Occipital lobe (tissue), 3 donors: ENCODE measurements at places on chromosomes 5 and 9.

GRCh38 chr5:98927242-98927988, 1.4 kb downstream of the CHD1 start:
- peak; percentile 2 for DNase-seq

GRCh38 chr9:70352802-70353201, 61.7 kb downstream of the KLF9 start:
- no peak for DNase-seq

DNA sequence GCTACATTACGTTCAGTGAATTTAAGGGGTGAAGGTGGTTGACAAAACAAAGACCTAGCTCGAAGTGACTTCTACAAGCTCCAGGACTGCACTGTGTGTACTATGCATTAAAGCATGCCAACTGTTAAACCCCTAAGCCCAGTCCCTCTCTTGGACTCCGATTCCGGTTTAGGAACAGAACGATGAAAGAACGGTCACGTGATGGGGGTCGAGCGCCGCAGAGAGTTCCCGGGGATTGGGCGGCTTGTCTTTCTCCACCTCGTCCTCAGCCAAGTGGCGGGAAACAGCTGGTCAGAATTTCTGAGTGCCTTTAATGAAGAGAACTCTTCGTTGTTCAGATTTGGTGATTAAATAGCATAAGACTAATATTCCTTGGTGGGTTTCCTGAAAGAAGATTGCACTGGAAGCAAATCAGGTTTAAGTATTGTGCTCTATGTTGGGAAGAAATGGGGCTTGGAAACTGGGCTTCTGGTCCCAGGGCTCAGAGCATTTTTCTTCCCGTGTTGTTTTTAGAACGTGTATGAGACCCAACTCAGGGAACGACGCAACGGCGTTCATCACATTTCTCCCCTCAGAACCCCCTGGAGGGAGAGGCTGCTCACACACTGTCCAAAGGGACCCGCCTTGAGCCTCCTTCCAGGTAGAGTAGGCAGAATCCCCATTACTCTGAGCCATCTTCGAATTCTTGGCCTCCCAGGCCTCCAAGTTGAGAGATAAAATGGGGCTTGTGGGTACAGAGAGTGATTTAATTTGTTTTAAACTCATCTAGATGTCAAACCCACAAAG, 25.3 kb downstream of the IRX2 start:
- no peak for DNase-seq

- DNase-seq, result no peak
Measured at GRCh38 chr5:151148583-151148982, 9.0 kb downstream of the ANXA6 start.

GRCh38 chr5:124683917-124684555, 62.4 kb downstream of the ZNF608 start:
- DNase-seq, result no peak

GRCh38 chr5:4387290-4387689, 752.8 kb upstream of the ADAMTS16 start:
- DNase-seq, result no peak

- no peak for DNase-seq
Measured at GRCh38 chr5:108315829-108316228, 66.1 kb downstream of the FBXL17 start.

DNA sequence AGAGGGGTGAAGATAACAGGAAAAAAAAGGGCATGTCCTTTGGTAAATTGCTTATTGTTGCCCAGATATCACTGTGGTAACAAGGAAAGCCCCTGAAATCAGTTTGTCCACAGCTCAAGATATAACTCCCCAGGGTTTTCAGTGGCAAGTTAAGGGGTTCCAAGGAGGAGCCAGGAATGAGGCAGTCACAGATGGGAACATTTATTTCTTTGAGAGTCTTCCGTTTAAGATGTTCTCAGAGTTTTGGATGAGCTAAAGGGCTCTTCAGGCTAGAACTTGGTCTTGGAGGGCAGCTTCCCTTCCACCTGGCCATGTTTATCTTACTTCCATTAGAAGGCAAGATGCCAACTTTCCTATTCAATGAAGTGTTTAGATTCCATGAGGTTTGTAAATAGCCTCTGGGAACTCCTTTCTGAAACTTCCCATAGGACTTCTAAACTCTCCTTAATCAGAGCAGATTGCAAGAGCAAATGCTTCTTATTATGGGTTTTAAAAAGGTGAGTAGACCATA, 277.6 kb upstream of the TNC start:
- DNase-seq, result no peak

GRCh38 chr5:32290922-32291321, 21.8 kb downstream of the MTMR12 start:
- no peak for DNase-seq
